Kidney capillary endothelial cell (primary cell): ENCODE measurements at places on chromosomes 2 and 18.

DNA sequence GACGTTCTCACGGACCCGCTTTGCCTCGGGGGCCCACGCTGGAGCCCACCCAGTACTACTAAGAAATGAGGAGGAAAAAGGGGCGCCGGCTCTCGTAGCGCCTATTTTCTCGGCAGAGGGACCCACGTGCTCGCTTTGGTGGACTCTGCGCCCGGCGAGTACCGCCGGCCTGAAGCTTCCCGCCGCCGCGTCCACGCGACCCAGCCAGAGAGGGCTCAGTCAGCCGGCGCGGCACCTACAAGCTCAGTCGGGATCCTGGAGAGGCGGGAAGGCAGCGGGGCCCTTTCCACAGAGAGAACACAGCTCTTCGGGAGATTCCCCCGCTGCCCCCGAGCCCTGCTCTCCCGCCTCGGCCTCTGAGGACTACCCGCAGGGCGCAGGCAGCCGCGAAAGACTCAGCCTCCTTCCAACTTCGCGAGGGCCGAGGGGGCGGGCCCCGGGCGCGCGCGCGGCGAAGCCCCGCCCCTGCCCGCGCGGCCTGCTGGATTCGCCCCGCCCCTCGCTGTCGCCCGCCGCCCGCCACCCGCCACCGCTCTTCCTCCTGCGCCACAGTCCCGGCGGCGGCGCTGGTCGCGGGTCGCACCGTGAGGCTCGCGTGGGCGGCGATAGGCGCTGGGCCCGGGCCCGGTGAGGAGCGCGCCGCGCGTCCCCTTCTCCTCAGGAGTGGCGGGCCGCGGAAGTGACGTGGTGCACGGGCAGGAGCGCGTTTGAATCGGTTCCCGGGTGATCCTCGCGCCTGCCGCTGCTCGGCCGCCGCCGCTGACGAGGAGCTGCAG, at the start of gene SMCHD1:
TSS of gene SMCHD1 (plus strand) at position 549 of the 776 bp plus-strand sequence. CDS start 350 bp downstream, outside the sequence.
- peak; percentile 64 for DNase-seq

DNA sequence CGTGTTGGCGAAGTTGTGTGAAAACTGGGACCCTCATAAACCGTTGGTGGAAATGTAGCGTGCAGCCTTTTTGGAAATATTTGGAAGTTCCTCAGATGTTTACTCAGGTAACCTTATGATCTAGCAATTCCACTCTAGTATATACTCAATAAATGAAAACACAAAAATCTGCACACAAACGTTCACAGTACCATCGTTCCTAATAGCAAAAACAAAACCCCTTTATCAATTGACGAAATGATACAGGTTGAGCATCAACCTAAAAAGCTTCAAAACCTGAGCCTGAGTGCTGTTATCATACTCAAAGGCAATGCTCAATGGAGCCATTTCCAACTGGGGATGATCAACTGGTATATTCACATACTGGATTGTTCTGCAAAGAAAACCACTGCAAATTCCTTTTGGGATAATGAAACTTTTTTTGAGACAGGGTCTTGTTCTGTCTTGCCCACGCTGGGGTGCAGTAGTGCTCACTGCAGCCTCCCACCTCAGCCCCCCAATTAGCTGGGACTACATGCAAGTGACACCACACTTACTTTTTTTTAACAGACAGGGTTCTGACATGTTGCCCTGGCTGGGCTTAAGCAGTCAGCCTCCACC, 777 bp upstream of the C18orf32 start:
- DNase-seq, result no peak

- no peak for DNase-seq
These were observed 32.8 kb downstream of the TCF7L1 start for GRCh38 chr2:85166021-85166420.

GRCh38 chr2:168998609-168999211, 32.4 kb downstream of the ABCB11 start:
- DNase-seq, result no peak

DNA sequence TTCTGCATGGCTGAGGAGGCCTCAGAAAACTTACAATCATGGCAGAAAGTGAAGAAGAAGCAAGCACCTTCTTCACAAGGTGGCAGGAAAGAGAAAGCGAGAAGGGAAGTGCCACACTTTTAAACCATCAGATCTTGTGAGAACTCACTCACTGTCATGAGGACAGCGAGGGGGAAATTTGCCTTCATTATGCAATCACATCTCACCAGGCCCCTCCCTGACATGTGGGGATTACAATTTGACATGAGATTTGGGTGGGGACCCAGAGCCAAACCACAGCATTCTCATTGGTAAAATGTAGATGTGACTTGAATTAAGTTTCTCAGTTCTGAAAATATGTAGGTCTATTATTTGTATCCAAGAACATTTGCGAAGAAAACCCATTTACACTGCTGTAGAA, 854.8 kb downstream of the EPHA4 start:
- no peak for DNase-seq

DNA sequence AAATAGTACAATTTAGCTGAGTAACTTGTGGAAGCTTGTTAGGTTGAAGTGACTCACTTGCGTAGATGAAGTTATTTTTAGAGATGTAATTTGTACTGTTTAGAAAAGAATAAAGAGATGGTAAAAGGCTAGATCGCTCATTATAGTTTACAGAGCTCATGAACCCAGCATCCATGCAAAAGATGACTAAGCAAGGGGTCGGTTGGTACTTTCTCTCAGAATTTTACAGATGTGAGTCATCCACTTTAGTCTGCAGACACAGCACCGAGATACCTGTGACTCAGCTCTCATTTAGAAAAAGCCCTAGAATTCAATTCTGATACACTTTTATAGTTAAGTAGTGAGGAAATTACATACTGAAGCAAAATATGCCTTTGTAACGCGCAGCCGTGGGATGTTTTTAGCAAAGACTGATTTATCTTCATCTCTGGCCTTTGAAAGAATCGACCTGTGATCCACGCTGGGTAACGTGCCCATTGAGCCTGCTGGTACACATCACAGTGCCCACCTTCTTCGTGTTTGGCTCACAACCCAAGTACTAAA, 116.5 kb upstream of the FOSL2 start:
- peak; percentile 100 for DNase-seq

- DNase-seq, result peak; percentile 30
These were observed 115.3 kb upstream of the NDUFV2 start for GRCh38 chr18:8987241-8987640.
